ENCODE measurements at places on chromosomes 2 and 18.

DNA sequence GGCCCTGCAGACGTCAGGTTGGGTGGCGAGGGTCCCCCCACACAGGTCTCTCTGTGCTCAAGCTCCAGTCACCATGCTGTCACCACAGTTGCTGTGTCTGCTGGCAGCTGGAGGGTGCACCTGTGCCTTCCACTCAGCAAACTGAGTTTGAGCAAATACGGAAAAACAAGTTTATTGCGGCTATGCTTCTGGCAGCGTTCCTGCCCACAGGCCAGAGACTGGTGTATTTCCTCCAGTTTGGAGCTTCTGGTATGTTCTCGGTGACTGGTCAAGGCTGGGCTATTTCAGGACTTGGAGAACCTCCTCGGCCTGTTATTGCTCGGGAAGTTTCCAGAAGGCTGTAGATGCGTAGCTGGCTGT, 132.6 kb downstream of the SEPTIN10 start:
- DNase-seq: no peak
- H3K27me3 ChIP-seq: no peaks in the 10 kb centered on the region
- H3K4me1 ChIP-seq: peaks cover 40% of the 10 kb centered on the region
- no peak overlapping the region for H3K4me3 ChIP-seq
- no peak overlapping the region for H3K27ac ChIP-seq
- no peaks in the 10 kb centered on the region for H3K36me3 ChIP-seq

- no peaks in the 10 kb centered on the region for H3K36me3 ChIP-seq
- DNase-seq: no peak
- H3K27me3 ChIP-seq: no peaks in the 10 kb centered on the region
- no peaks in the 10 kb centered on the region for H3K4me1 ChIP-seq
- H3K27ac ChIP-seq: no peak overlapping the region
- H3K4me3 ChIP-seq: no peak overlapping the region
These were observed 105.5 kb downstream of the BCL2 start for GRCh38 chr18:63213936-63214671.

- H3K4me3 ChIP-seq: no peak overlapping the region
- no peak for DNase-seq
- no peak overlapping the region for H3K27ac ChIP-seq
- no peaks in the 10 kb centered on the region for H3K4me1 ChIP-seq
These were observed 133.8 kb downstream of the ARL4C start for GRCh38 chr2:234363011-234363487.

DNA sequence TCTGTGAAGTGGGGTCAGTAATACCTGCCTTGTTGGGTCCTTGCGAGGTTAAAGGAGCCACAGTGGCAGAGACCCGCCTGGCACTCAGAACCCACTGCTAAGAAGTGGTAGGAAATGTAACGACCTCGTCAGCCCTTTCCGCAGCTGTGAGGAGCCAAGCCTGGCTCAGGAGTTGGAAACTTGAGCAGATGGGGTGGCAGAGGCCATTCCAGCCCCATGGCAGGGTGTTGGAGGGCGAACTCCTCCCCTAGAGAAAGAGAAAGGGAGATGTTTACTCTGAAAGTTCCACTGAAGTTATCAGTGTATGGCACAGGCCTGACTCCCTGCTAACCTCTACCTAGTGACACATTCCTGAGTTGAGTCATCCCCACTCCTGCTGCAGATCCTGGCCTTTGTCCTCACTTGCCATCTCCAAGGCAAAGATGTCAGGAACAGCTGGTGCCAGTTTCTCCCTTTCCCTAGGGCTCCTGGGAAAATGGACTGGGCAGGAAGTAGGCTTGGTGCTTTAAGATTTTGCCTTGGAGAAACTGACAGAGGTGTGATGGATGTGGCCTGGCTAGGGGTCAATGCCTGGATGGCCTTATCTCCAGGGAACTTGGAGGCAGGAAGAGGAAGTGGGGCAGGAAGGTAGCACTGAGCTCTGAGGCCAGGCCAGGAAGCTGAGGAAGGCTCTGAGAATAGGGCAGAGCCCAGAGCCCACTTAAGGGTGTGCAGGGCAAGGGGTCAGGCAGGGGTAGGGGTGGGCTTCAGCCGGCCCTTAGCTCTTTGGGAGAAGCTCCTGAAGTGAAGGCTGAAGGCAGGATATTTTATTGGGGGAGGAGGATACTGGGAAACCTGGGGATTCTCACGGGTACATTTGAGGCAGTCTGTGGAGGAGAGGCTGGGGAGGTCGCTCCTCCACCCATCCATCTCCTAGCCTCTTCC, 888 bp downstream of the VAMP5 start:
- H3K27ac ChIP-seq: peak overlapping the region; percentile 90
- no peaks in the 10 kb centered on the region for H3K27me3 ChIP-seq
- H3K36me3 ChIP-seq: no peaks in the 10 kb centered on the region
- peaks cover 63% of the 10 kb centered on the region for H3K4me1 ChIP-seq

DNA sequence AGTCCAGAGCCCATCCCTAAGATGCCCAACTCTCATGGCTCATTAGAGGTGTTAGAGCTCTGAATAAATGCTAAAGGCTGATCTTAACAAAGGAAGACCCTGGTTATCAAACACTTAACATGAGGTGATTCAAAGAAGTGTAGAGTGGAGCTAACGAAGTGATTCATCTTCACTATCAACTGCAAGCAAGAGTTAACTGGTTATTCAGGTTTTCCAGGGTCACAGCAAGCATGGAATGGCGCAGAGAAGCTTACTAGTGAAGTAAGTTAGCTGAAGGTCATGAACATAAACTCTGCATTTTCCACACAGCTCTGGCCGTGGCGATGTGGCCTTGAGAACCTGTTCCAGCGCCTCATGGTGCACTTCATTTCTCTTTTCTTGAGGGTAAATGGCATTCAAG, 17.0 kb downstream of the RND3 start:
- peaks cover 26% of the 10 kb centered on the region for H3K36me3 ChIP-seq
- DNase-seq: no peak
- H3K4me3 ChIP-seq: no peak overlapping the region
- peaks cover 27% of the 10 kb centered on the region for H3K4me1 ChIP-seq
- H3K27ac ChIP-seq: no peak overlapping the region
- H3K27me3 ChIP-seq: no peaks in the 10 kb centered on the region

DNA sequence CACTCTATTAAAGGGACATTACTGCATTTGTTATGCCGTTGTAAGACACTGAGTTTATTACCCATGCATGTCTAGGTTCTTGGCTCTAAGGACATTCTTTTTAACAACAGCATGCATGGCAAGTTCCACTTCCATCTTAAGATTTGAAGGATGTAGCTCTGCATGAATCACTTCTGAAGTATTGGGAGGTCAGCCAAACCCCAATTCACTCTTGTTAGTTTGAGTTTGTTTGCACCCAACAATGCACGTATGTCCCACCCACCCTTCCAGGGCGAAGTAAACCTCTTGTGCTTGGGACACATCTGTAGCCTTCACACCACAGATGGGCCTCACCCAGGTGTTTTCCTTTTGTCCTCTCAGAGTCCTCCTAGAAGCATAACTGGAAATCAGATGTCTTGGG, 5.6 kb upstream of the LAMA3 start:
- H3K27ac ChIP-seq: no peak overlapping the region
- no peaks in the 10 kb centered on the region for H3K4me1 ChIP-seq
- no peak overlapping the region for H3K4me3 ChIP-seq
- no peaks in the 10 kb centered on the region for H3K27me3 ChIP-seq
- DNase-seq: no peak

GRCh38 chr2:45043174-45043573, 33.9 kb upstream of the SIX2 start:
- H3K36me3 ChIP-seq: no peaks in the 10 kb centered on the region
- DNase-seq: no peak
- no peaks in the 10 kb centered on the region for H3K4me1 ChIP-seq
- no peak overlapping the region for H3K4me3 ChIP-seq
- no peaks in the 10 kb centered on the region for H3K27me3 ChIP-seq

DNA sequence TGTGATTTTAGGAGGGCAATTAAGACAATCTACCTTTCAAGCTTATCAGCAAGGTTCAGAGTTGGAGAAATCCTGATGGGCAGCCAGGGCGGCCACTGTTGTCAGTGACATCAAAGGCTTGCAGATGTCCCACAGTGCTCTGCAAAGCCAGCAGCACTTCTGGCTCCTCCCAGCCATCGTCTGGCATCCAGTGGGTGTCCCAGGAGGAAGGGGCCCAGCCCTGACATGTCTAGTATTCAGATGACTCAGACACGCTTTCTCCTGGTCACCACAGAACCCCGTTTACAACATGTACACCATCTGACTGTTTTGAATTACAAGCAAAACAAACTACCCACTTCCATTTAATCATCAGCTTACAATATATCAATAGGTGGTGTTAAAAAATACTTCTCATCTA, 61.4 kb downstream of the CYRIA start:
- DNase-seq: no peak
- no peaks in the 10 kb centered on the region for H3K27me3 ChIP-seq
- no peaks in the 10 kb centered on the region for H3K36me3 ChIP-seq
- no peaks in the 10 kb centered on the region for H3K4me1 ChIP-seq
- no peak overlapping the region for H3K4me3 ChIP-seq
